A673 (cell line): ENCODE measurements at places on chromosomes 13 and 19. TPM values are rescaled to one million over a fixed set of nuclear protein-coding genes. Genes with fewer than 3 reads are reported as not detected.
A peak's percentile ranks its signal among the peaks of the same experiment; 100 is the strongest.

Gene NCCRP1
- not detected in 2 replicates for total RNA-seq

- peak; percentile 19 for DNase-seq
Measured at GRCh38 chr13:107964395-107964794, 250.9 kb downstream of the LIG4 start.

- peak; percentile 57 for DNase-seq
Measured at GRCh38 chr13:33069365-33069764, 53.1 kb downstream of the KL start.

- DNase-seq, result no peak
Measured at GRCh38 chr19:16581971-16582343, 9.7 kb upstream of the SLC35E1 start.
